Activated CD8-positive, alpha-beta memory T cell treated with anti-CD3 and anti-CD28 coated beads for 1 hour (primary cell): ENCODE measurements at places on chromosomes 2 and 18.

DNA sequence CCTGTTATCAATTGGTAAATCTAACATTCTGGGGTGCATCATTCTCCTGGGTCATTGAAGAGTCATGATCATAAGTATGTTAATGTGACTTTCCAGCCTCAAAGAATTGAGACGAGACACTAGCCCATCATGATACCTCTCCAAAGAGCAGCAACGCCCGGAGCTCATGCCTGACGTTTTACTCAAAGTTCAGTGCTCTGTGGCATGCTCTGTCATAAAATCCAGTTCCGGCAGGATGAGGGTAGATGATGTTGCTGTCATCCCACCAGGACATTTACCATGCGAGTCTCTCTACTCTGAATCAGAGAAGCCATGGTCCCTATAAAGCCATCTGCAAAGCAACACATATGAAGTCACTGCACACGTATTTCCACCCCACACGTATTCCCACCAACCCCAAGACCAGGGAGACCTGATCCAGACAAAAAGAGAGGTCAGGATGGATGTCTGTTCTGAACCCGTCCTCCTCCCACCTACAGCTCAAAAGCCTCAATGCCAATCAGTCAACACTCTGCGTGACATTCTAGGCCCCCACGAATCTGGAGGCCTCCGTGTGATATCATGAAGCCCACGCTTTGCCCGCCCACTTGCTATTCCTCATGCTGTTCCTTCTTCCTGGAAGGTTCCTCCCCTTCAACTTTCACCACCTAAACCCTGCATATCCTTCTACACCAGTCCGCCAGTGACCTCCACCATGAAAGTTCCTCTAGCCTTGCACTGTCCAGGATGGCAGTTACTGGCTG lies 85.8 kb downstream of the DNMT3A start:
- no peak for DNase-seq

GRCh38 chr2:208638059-208638458 lies 231.5 kb downstream of the PTH2R start:
- no peak for DNase-seq

DNA sequence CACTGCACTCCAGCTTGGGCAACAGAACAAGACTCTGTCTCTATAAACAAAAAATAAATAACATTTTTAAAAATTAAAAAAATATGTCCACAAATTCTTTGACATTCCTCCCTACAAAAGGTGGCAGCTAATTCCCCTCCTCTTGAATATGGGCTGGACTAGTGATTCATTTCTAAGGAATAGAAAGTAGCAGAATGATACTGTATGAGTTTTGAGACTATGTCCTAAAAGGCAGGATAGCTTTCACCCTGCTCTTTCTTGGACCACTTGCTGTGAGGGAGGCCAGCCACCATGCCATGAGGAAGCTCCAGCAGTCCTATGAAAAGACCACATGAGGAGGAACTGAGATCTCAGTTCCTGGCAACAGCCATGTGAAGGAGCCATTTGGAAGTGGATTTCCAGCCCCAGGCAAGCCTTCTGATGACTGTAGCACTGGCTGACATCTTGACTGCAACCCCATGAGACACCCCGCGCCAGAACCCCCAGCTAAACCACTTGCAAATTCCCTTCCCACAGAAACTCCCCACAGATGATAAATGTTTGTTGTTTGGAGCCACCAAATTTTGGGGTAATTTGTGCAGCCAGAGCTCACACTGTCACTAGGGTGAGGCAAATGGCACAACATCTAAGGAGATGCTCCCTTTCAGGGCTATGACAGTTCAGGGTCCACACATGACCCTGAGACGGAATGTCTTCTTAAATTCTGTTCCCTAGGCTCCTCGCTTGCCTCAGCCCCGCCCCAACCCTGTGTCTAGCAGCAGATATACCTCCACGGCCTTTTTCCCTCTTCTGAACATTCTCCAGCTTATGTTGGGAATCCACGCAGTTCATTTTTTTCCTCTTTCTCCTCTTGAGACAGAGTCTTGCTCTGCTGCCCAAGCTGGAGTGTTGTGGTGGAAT lies 17.1 kb upstream of the ATOH8 start:
- no peak for DNase-seq

- no peak for DNase-seq
Observed at GRCh38 chr2:163348857-163349380, 386.9 kb downstream of the FIGN start.

- DNase-seq = no peak
Observed at GRCh38 chr2:64258566-64258965, 114.3 kb upstream of the PELI1 start.

- no peak for DNase-seq
Observed at GRCh38 chr2:81984969-81985637, 1680.6 kb upstream of the LRRTM1 start.

DNA sequence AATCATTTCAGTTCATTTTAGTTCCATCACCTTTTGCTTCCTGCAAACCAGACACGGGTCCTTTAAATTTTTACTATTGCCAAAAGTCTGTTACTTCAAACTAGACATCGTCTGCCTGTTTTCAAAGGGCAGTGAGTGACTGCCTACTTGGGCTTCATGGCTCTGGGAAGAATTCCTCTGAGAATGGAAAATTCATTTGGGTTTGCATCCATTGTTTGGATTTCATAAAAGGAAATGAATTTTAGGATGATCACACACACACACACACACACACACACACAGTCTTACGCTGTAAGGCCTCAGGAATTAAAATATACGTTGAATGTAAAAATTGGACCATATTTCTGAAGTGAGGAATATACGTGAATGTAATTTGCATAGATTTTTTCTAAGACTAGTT lies 1584.3 kb upstream of the ACVR2A start:
- DNase-seq = no peak

DNA sequence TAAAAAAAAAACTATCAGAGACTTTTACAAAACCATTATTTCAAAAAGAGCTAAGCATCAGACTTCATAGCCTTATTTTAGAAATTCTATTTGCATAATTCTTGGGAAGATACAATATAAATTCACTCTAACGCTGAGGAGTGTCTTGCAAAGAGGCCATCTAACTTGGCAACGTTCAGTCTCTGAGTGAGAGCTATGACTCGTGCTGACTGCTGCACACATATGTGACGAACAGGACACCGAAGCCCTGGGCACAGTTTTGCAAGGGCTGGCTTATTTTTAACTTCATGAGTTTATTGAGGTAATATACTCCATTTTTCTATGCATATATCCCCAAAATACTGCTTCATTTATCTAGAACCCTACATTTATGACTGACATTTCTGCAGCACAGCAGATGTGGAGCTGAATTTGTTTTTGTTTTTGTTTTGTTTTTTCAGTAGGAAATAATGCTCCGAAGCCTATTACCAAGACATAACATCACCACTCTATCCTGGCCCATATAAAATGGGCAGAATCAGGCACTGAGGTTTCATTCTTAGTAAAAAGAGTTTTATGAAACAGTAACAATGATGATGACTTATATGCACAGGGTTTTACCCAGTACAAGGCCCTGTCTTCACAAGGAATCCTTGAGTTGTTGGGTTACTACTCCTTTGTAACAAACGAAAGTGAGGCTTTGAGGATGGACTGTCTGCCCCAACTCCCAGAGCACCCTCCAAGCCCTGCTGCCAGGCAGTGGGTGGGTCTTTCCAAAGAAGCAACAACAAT lies 68.3 kb downstream of the CRACDL start:
- DNase-seq = no peak

DNA sequence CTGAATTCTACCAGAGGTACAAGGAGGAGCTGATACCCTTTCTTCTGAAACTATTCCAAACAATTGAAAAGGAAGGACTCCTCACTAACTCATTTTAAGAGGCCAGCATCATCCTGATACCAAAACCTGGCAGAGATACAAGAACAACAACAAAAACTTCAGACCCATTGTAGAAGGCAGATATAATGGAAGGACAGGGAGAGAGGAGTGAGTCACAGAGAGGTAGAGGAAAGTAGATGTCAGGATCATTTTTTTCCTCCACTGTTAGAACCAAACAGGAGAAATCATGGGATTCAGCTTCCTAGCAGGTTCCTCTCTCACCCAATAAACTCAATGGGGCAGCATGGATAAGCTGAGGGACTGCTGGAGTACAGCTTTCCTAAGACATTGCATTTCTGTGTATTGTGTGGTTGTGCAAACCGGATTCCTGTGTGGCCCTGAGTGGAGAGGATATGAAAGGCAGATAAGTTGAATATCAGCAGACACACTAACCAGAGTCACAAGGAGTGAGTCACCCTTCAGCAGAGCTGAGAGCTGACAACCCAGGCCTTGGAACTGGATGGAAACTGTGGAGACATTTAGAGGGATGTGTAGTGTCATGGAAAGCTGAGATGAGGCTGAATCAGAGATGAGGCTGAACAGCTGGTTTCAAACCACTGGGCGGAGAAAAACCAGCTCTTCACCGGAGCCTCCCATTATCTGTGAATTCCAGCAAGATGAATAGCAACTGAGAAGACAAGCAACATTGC lies 60.9 kb upstream of the MMADHC start:
- no peak for DNase-seq
